ENCODE measurements at places on chromosomes 2 and 18.

DNA sequence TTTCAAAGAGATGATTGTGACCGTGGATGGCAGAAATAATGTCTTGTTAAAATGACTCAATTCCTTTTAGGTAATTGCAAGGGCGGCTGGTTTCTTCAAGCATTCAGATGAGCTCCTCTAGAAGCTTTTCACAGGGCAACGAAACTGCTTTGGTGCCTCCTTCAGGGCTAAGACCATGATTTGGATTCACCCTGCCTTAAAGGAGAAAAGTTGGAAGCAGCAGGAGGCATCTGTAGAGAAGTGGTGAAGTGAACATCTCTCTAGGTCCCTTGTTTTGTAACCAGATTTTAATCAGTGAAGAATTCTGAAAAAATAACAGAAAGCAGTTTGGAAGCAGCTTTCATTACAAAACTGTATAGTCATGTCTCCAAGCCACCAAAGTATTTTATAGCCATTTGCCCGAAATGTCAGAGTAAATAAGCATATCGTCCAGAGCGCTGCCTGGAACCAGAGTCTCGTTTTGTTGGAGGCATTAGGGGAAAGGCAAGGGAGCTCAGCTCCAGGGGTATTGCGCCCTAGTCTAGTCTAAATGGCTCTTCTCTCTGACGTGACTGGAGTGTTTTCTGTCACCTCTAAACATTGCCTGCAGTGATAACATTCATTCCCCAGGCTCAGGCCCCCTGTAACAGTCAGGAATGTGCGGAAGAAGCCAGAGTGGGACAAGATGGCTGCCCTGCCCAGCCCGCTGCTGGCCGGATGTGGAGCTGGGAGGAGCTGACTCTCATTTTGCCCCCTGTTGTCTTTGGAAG, 57.8 kb upstream of the ITGB6 start:
- DNase-seq: no peak

DNA sequence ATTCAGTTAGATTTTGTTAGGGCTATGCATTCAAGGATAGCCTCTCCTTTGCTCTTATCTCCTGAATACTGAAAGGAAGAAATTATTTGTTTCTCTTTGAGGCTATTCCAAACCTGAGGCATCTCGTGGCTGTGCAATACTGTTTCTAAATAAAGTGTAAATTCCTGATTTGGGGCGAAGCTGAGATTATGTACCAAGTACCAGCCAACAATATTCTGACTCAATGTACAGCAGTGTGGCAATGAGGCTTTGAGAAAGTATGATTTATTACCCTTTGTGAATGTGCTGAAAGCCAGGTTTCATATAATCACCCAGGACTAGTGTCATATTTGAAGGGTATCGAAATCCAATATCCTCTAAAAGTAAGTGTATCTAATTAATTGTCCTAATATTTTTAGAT, 113.5 kb downstream of the MEIS1 start:
- no peak for DNase-seq

GRCh38 chr2:155141418-155141817, 442.9 kb downstream of the KCNJ3 start:
- no peak for DNase-seq

- DNase-seq: no peak
These were observed 166.6 kb upstream of the TANK start for GRCh38 chr2:160993654-160994061.

DNA sequence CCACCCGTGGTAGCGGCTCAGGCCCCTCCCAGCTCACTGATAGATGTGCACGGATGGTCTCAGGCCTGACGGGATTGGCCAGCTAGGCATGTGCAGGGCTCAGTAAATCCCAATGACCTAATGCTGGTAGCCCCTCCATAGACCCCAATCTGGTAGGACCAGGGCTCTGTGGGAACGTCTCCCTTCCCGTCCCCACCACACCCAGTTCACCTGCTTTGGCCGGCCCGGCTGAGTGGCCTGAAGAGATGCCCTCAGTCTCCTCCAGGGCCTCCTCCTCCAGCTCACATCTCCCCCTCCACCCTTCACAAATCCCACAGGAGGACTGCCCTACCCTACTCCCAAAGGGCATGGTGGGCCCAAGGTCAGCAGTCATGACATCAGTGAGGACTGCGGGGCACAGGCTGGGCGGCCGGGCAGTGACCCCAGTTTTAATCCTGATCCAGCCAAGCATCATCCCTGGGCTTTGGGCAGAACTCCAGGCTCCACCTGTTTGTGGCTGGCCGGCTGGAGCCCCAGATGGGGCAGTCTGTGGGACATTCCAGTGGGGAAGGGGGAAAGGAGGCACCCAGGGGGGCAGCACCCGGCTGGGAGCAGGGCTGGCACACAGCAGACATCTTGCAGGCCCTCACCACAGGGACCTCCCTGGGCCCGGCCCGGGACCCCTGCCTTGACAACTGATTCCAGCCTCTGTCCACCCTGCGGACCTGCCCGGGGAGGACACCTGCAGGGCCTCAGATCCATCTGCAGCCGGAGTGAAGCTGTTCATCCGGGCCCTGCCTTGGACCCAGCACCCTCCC, 2.3 kb downstream of the KIF1A start:
- DNase-seq: peak; percentile 60

- DNase-seq: no peak
These were observed 117.7 kb upstream of the MCFD2 start for GRCh38 chr2:47033102-47033880.

DNA sequence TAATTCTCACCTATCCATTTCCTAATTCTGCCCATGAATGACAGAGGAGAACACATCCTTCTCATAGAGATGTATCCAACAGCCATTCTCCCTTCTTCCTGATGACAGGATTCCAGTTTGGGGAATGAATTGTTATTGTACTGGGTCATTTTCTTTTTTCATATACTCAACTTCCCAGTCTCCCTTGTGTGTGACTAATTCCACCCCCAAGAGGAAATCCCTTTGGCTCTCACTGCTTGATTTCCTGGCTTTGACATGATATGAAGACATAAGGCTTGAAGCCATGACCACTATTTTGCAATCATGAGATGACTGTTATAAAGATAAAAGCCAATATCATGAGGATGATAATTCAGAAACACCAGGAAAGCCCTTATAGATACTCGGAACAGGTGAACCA, 384.7 kb upstream of the ACVR2A start:
- no peak for DNase-seq

- no peak for DNase-seq
These were observed 177.8 kb downstream of the BCL2 start for GRCh38 chr18:63141778-63142176.

GRCh38 chr2:38602136-38602731, 494 bp downstream of the HNRNPLL start:
- no peak for DNase-seq

- no peak for DNase-seq
These were observed 23.7 kb downstream of the PDIA6 start for GRCh38 chr2:10788855-10789254.

DNA sequence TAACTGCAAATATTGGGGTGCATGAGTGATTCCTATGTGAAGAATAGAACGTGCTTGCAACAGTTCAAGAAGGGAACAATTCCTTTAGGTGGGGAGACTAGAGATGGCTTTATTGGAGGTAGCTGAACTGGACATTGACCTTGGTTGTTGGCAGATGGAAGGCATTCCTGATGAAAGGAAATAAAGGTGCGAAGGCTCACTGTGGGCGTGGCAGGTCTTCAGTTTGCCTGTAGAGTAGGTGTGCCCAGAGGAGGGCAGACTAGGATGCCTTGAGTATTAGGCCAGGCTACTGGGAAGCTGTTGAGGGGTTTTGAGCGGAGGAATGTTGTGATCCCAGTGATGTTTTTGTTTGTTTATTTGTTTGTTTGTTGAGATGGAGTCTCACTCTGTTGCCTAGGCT, 2.8 kb downstream of the SPR start:
- DNase-seq: no peak

DNA sequence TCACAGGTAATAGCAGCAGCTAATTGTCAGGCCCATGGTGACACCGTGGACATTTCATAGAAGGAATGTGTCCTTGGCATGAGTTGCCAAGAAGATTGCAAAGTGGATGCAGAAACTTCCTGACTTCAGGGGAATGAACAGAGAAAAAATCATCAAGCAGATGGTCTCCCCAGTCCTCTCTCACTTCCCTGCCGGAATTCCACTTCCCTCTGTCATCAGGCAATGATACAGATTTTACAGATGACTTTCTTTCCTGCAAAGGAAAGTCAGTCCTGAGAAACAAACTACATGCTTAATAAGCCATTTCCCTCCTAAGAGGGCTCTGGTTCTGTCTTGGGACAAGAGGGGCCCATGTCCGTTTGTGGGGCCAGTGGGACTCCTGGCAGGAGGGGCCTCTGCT, 45.7 kb downstream of the KCNF1 start:
- DNase-seq: no peak

GRCh38 chr2:220335591-220335915, 708.1 kb downstream of the SLC4A3 start:
- DNase-seq: no peak

GRCh38 chr2:230933521-230934180, 8.6 kb upstream of the GPR55 start:
- peak; percentile 82 for DNase-seq

DNA sequence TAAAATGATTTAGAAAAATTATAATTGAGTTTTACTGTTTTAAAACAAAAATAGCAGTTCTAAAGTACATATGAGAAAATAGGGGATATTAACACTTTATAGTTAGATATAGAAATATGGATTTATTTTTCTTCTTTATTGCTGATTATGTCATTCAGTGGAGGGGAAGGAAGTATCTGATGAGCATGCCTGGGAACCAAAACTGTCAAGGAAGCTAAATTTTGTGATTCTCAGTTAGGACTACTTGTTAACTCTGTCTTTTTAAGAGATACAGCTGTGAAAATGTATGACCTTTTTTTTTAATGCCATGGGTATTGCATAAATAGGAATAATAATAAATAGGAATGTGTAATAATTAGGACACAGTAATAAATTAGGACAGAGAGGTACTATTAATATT, 44.8 kb downstream of the ITGAV start:
- DNase-seq: no peak

GRCh38 chr2:98357849-98358248, 11.6 kb downstream of the CNGA3 start:
- no peak for DNase-seq

GRCh38 chr2:152682663-152683062, 34.6 kb downstream of the PRPF40A start:
- no peak for DNase-seq

GRCh38 chr18:63150942-63151421, 168.6 kb downstream of the BCL2 start:
- no peak for DNase-seq

DNA sequence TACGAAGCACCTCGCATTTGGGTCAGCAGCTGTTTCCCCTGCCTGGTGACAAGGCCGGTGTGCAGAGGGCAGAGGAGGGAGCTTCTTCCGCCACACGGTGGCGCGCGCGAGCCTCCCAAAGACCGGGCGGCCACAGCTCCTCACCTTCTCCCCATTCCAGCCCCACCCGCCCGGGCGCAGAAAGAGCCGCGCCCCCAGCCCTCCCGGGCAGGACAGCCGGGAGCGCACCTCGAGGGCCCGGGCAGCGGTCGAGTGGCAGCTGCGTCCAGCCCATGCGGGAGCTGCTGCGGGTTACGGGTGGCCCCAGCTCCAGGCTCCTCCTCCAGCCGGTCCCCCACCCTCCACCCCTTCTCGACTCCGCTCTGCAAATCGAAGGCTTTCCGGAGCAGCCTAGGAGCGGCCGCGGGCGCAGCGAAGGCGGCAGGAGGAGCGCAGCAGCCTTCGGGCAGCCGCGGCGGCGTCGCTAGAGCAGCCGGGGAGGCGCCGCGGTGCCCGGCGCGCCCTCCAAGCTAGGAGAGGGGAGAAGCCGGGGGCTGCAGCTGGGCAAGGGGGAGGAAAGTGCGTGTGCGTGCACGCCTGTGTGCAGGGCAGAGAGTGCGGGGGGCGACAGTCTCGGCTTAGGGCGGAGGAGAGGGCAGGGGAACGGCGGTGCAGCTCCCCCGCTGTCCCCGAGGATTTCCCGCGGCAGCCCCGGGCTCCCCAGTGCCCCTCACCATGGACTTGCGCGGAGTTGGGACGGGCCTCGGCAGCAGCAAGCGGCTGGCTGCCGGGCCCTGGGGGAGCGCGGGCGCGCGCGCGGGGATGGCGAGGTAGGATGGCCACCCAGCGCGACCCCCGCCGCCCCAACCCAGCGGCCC, at the start of gene CCDC85A:
Gene CCDC85A, plus strand, starts transcription at position 348 of the 857 bp plus-strand sequence. CDS start 635 bp downstream, outside the sequence.
- DNase-seq: peak; percentile 94

- DNase-seq: peak; percentile 33
These were observed 23.0 kb upstream of the NTSR2 start for GRCh38 chr2:11692966-11693521.

DNA sequence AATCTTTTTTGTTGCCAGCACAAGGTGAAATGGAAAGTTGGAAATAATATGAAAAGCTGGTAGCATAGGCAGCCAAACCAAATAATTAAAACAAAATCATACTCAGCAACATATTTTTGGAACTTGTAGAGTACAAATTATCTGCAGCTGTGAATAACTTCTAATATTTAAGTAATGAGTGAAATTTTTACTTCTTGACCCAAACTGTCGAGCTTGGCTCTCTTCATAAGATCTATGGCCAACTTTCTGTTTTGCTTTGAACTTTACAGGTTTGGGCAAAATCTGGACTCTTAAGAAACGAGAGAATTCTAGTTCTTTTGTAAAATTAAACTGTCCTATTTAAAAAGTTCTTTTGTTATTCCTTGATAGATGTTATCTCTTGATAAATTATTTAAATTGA, 25.6 kb upstream of the CCDC102B start:
- no peak for DNase-seq

DNA sequence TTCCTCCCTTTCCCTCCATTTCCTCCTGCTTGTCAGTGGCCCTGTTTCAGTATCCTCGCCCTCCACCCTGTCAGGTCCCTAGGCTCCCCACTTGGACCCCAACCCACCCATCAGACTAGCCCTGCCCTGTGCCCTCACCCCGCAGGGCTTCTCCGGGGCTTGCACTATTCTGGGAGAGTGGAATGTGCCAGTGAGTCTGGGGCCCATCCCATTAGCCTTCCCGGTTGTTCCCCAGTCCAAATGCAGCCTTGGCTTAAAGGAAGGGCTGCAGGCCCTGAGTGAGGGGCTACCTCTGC, 45.5 kb downstream of the MYO7B start:
- peak; percentile 57 for DNase-seq

- peak; percentile 77 for DNase-seq
These were observed 42.5 kb downstream of the MYO7B start for GRCh38 chr2:127577973-127578372.

DNA sequence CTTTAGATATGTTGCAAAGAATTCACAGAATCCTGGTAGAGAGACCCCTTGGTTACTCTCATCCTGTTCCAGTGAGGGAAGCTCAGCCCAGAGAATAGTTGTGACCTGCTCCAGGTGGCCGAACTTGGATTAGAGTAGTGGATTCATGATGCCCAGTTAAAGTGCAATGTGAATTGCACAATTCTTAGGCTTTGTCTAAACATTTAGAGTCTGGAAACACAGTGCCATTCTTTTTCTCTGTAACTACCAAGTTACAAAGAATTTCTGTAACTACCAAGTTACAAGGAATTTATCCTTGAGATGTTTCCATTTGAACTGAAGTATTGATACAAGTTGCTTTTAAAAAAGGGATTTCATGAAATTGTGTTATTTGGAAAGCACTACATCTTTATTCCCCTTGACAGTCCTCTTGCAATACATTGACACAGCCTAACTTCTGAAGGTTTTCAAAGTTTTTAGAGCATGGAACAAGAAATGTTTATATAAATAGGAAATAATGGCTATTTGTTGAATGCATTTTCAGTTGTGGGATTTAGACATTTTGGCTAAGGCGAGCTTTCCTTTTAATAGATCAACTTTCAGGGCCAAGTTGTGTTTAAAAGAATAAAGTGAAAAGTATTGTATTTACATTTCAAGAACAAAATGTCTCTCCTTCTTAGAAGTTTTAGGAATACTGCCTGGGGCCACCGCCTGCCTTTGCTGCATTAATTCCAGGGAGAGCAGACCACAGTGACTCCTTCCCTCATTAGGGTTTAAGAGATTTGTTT, 315.0 kb downstream of the LPIN1 start:
- DNase-seq: no peak

GRCh38 chr2:75634945-75635344, 11.6 kb upstream of the MRPL19 start:
- no peak for DNase-seq

Measured in mesenteric fat pad (tissue), 1 donor.